ENCODE measurements at places on chromosomes 5 and 9. TPM values are rescaled to one million over a fixed set of nuclear protein-coding genes. Genes with fewer than 3 reads are reported as not detected.

GRCh38 chr5:95768731-95769130 lies 37.6 kb downstream of the RHOBTB3 start:
- no peak for DNase-seq

DNA sequence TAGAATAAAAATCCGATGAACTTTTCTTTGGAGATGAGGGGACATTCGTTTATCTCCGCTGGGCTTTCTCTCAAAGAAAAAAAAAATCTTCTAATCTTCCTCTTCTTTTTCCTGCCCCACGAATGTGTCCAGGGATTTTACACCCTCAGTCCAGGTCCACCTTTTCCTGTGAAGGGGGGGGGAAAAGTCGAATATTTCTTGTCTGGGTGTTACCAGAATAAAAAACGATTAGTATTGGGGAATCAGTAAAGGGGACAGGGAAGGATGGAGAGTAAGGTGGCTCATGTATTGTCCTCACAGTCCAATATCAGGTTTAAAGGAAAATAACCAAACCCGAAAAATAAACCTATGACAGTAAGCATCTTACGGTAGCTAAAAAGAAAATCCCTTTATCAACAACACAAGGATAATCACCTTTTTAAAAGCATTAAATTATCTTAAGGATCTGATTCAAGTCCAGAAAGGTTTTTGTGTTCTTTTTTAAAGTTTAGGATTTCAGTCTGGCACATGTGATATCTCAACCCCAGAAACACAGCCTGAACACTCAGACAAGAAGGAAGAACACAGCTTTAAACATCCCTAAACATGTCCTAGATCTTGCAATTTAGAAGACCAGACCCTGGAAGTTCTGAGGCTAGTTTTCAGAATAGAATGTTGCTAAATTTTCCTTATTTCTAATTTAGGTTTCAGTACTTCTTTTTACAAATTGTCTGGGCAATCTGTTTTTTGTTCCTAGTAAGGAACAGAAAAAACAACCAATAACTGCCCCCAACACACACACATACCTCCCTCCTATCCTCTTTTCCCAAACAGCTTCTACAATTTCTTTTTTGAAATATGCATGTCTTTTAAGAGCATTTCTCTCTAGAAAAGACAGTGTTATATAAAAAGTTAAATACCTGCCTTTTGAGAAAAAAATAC lies 1.2 kb downstream of the ZNF608 start:
- DNase-seq, result no peak

DNA sequence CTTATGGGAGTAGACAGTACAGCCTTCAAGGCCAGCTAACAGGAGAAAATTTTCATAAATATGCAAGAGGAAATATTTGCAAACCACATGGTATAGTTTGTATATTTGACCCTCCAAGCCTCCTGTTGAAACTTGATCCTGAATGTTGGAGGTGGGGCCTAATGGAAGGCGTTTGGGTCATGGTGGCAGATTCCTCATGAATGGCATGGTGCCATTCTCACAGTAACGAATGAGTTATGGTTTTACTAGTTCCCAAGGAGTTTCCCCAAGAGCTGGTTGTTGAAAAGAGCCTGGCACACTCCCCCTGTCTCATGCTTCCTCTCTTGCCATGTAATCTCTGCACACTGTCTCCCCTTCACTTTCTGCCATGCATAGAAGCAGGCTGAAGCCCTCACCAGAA lies 3.3 kb upstream of the PAIP1 start:
- peak; percentile 50 for DNase-seq

DNA sequence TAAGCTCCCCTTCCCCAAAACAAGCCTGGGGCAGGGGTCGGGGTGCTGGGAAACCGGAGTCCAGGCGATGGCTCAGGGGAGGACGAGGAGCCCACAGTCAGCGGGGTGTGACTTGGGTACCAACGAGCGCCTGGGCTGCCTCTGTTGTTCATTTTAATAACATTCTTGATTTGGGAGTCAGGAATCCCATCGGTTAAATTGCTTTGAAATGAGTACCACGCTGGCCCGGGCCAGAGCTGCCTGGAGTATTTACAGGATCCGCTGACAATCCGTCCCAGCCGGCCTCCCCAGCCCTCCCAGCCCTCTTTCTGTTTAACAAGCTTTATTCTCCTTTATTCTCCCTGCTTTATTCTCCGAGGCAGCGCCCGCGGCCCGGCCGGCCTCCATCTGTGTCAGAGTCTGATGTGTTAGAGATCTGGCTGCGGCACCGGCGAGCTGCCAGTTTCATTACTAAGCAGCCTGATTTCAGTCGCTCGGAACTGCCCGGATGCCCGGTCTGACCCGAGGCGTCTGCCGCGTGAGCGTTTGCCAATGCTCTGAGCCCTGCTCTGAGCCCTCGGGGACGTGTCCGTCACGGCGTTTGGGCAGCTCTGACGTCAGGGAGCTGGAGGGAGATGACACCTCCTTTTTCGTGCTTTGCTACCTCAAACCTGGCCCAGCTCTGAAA lies 16.5 kb upstream of the QRFP start:
- DNase-seq, result no peak

- DNase-seq, result no peak
These were observed 161.9 kb downstream of the ARHGAP26 start for GRCh38 chr5:142931896-142932686.

DNA sequence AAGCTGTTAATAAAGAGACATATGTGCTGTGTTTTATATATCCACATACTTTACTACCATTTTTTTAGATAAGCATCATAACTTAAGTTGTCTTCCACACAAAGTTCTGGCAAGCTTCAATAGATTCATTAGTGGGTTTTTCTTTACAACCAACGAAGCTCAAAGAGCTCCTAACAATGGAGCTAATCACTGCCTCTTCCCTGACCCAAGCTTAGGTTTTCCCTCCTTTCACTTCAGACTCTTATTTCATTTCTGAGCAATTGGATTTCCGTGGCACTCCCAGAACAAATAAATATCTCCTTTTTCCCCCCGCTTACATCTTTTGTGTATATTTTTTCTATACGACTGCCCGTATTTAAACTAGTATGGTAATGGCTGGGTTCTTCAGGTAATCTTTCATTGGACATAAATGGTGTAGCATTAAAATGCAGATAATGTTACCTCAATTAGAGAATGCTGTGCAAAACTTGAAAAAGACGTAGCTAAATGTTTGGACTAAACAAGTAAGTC lies 275.5 kb upstream of the TMEM161B start:
- DNase-seq, result no peak

- DNase-seq, result no peak
These were observed 1216.2 kb downstream of the MAT2B start for GRCh38 chr5:164721656-164722055.

DNA sequence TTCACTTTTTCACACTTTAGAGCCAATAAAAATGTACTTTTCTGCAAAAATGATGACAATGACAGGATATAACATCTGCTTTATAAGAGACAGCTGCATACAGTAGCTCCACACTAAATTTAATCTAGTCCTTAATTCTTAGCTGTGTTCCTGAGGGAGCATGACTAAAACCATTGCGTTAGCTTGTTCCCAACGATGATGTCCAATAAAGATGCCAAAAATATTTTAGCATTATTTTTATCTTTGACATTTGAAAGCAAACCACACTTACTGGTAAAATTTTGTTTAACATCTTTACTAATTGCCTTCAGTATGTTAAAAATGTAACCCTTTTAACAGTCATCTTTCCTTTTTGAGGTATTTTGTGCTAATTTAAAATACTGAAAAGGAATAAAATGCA lies 382.7 kb downstream of the CHSY3 start:
- no peak for DNase-seq

Gene AGXT2
- total RNA-seq, result not detected

DNA sequence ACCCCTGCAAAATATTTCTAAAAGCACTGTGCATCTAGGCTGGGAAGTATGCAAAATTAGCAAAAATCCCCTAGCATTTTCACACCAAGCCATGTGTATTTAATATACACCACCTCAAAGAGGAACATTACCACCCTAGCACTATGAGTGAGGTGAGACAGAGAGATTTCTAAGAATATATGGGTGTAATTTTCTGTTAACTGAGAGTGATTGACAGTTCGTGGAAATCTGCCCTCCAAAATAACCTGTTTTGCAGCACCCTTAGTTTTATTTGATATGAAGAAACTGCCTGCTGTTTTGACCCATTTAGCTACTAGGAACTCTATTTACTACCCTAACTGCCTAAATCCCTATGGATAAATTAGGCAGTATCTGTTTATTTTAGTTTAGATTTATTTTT lies 64.2 kb upstream of the CDKN2B start:
- no peak for DNase-seq

DNA sequence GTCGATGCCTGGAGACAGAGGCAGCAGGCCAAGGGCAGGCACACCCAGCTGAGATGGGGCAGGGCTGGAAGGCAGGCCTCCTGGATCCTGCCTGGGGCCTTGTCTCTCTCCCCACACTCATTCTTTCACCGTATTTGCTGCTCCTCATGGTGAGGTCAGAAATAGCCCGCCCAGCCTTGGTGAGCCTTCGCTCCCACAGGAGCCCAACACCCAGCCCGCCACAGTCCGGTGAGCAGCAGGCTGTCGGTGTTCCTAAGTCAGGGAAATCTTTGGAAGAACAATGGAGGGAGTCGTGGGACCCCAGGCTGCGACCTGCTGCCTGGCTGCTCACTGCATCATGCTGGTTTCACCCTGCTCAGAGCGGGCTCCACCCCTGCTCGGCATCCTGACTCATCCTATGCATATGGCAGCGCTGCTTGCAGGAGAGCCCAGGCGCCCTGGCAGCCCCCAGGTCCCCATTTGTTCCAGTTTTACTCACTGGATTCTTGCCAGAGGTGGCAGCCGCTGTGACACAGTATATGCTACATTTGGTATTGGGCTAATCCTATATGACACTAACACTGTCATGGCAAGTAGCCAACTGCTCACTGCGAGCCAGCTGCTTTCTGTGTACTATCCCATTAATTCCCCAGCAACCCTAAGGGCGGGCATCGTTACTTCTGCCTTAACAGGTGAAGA lies 53.2 kb upstream of the NCS1 start:
- DNase-seq, result no peak

Gene OGN
- total RNA-seq, result not detected

DNA sequence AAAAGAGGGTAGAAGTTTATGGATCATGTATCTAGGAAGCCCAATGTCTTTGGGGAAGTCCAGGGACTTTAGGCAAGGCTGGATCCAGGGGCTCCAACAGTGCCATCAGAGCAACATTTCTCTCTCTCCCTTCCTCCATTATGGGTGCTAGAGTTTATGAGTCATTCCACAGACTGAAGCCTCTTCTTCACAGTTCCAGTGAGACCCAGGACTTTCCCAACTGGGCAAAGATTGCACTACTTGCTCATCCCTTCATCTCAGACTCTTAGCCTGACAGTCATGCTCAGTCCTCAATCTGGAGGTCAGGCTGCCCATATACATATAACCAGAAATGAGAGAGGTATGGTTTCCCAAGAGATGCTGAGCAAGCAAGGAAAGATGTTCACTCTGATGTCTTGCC lies 110.7 kb downstream of the FEM1C start:
- DNase-seq, result peak; percentile 29

Measured in MCF 10A (cell line).